Hepatic stellate cell (primary cell): ENCODE measurements at places on chromosomes 2 and 18.

DNA sequence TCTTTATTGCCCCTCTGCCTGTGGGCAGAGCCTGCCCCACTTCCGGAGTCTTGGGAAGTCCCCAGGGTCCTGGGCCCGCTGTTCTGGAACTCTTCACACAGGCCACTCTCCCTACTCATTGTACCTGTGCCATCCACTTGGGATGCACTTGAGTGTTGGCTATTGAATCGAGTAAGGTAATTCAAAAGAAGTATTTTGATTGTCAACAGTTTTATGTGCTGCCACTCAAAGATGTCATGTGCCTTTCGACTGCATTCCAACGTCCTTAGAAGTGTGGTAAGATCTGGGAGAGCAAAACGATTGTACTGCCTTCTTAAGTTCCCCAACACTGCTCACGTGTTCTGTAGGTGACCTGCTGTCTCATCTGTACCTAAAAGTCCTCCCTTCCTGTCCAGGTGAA, 77.0 kb upstream of the SMIM21 start:
- DNase-seq = no peak

DNA sequence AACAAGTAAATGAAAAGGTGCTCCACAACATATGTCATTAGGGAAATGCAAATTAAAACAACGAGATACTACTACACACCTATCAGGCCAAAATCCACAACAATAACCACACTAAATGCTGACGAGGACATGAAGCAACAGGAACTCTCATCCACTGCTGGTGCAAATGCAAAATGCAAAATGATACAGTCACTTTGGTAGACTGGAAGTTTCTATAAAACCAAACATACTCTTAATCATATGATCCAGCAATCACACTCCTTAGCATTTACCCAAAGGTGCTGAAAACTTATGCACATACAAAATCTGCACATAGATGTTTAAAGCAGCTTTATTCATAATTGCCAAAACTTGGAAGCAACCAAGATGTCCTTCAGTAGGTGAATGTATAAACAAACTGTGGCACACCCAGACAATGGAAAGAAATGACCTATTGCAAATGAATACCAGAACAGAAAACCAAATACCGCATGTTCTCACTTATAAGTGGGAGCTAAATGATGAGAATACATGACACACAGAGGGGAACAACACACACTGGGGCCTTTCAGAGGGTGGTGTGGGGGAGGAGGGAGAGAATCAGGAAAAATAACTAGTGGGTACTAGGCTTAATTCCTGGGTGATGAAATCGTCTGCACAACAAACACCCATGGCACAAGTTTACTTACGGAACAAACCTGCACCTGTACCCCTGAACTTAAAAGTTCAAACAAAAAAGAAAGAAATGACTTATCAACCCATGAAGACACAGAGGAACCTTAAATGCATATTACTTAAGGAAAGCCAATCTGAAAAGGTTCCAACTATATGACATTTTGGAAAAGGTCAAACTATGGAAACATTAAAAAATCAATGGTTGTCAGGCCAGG, 80.4 kb downstream of the ASXL2 start:
- DNase-seq = no peak

GRCh38 chr2:181025004-181025403, 44.6 kb downstream of the UBE2E3 start:
- no peak for DNase-seq

- no peak for DNase-seq
Observed at GRCh38 chr2:170054997-170055396, 123.0 kb upstream of the MYO3B start.

GRCh38 chr2:181047829-181048228, 67.4 kb downstream of the UBE2E3 start:
- no peak for DNase-seq

GRCh38 chr2:57181315-57182038, 865.1 kb upstream of the VRK2 start:
- no peak for DNase-seq

DNA sequence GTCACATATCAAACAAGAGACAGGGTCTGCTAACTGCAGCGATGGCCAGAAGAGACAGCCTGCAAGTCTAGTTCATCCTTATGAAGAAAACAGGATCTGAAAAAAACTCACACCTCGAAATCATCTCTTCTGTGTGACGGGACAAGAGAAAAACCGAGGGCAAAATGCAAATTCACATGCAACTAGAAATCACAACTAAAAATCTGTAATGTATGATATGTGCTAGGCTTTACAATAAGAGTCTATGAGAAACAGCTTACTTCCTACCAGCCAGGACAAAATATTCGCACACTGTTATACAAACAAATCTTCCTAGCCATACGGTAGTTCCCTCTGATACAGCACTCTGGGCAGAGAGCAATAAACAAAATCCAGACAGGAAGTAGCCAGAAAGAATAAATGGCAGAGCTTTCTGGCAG, 48.8 kb downstream of the ANKRD44 start:
- DNase-seq = peak; percentile 16

GRCh38 chr18:24373328-24373727, 24.3 kb downstream of the OSBPL1A start:
- no peak for DNase-seq

- peak; percentile 50 for DNase-seq
Observed at GRCh38 chr2:180823546-180824141, 156.8 kb upstream of the UBE2E3 start.

DNA sequence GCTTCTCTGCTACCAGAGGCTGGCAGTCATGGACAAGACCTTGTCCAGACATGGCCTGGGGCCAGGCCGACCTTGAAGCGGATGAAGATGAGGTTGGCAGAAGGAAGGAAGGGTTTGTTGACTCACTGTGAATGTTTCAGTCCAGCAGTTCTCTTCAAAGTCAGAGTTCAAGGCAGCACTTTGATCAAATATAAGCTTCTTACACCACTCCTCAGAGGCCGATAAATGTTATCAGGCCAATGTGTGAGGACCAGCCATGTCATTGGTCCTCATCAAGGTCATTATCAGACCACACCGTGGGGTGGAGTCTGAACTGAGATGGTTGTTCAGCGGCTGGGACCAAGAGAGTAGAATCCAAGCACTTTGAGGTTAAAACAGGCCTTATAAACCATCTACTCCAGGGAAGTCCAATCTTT, 35.5 kb downstream of the QPCT start:
- no peak for DNase-seq

DNA sequence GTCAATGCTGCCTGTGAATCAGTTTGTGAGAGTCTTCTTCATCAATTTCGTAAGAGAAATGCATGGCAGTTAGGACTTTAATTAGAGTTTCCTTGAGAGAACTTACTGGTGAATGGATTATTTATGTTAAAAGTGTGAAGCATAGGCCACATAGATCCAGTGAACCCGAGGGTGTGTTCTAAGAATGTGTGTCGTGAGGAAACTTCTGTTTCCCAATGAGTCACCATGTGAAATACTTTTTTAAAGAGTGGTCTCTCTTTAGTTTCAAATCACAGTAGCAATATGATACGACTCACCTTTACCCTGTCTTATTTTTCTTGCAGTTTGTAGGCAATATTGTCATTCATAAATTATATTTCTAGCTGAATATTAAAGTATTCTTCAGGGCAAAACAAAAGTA, 18.5 kb downstream of the THSD7B start:
- DNase-seq = no peak

DNA sequence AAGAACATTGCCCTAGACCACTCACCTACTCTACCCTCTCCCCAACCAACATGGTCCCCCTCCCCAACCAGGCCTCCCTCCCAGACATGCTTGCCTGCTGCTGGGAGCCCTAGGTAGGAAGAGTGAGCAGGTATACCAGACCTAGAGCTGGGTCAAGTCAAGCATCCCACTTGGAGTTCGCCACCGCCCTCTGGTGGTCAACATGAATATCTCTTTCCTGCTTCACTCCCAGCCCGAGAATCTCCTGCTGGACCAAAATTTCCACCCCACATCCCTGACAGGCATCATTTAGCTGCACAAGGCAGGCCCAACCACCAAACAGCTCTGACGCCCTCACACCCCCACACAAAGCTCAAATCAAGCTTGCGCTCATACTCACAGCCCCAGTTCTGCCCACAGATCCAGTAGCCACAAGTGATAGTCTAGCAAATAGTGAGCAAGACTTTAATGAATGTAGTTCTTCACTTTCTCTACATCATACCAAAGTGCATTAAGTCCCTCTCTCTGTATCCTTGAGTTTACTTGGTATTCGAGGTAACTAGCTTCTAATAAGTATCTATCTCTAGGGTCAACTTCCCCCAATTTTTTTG, 116.0 kb downstream of the TNS1 start:
- peak; percentile 82 for DNase-seq

GRCh38 chr2:225683258-225683657, 283.7 kb downstream of the NYAP2 start:
- DNase-seq = no peak

DNA sequence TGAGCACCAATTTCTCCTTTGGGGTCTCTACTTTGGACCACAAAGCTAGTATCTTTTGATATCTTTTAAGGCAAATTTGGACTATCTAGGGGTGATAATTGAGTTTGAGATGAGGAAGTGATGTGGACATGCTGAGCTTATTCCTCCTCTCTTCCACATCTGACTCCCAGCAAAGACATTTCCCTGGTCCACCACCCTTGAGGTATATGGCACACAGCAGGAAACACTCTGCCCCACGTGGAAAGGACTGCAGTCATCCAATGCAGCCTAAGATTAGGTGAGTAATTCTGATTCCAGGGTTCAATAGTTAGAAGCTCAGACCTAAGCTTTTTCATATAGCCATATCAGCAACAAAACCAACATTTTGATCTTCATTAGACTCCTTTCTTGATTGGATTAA, 290.1 kb upstream of the CHAC2 start:
- no peak for DNase-seq
